Right ventricle myocardium inferior (tissue), 1 donor: ENCODE measurements at places on chromosomes 2 and 18. TPM values are rescaled to one million over a fixed set of nuclear protein-coding genes. Genes with fewer than 3 reads are reported as not detected.

DNA sequence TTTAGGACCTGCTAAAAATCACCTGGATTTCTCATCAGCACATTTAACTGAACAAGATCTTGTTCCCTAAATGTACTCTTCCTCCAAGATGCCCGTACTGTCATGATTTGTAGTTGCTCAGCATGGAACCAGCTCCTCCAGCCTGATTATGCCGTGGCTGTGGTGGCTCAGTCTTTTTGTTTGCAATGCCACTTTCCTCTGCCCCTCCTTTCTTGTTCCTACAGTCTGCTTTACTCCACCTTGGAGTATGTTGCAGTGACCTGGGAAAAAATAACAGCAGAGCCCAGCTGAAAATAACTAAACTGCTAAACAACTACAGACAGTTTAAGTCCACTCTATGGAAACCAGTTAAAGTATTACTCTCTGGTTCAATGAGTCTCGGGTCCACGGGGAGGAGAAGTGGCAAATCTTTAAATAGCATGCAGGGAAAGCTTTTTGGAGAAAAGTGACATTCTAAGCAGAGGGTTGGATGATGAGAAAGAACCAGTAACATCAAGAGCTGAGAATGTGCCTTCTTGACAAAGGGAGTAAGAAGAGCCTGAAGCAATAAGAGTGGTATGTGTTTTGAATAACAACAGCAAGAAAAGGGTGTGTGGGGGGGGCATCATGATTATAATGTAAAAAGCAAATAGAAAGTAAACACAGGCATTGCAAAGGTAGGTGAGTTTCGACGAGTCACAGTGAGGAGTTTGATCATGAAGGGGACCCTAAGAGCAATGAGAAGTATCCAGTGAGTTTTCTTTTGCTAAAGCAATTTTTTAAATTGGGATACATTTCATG lies 225.7 kb downstream of the TMX3 start:
- no peak for DNase-seq

- DNase-seq: no peak
These were observed 397.8 kb downstream of the METTL4 start for GRCh38 chr18:2173486-2173885.

DNA sequence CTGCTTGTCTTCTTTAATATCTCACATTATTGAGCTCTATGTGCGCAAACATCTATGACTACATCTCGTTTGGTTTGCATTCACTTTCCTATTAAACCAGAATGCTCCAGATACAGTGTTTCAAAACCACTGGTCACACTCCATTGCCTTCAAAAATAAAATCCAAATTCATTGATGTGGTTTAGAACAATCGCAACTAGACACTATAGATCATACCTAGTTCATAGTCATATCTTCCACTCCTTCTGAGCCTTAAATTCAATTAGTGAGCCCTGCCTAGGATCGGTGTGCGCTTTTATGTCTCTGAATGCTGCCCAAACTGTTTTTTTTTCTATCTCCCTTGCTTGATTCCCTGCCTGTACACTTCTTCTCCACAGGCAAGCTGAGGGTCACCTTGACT lies 238.5 kb upstream of the RGPD4 start:
- no peak for DNase-seq

GRCh38 chr2:20725782-20726181 lies 58.8 kb downstream of the GDF7 start:
- DNase-seq: no peak

- DNase-seq: no peak
These were observed 44.7 kb downstream of the PSD4 start for GRCh38 chr2:113218283-113219091.

FSHR gene
- 0.14 TPM for total RNA-seq

- DNase-seq: no peak
These were observed 25.3 kb upstream of the MFSD6 start for GRCh38 chr2:190382851-190383250.
